ENCODE measurements at places on chromosomes 16 and 17.

GRCh38 chr17:76915840-76916510 lies 47.8 kb downstream of the MGAT5B start:
- no peak for DNase-seq

DNA sequence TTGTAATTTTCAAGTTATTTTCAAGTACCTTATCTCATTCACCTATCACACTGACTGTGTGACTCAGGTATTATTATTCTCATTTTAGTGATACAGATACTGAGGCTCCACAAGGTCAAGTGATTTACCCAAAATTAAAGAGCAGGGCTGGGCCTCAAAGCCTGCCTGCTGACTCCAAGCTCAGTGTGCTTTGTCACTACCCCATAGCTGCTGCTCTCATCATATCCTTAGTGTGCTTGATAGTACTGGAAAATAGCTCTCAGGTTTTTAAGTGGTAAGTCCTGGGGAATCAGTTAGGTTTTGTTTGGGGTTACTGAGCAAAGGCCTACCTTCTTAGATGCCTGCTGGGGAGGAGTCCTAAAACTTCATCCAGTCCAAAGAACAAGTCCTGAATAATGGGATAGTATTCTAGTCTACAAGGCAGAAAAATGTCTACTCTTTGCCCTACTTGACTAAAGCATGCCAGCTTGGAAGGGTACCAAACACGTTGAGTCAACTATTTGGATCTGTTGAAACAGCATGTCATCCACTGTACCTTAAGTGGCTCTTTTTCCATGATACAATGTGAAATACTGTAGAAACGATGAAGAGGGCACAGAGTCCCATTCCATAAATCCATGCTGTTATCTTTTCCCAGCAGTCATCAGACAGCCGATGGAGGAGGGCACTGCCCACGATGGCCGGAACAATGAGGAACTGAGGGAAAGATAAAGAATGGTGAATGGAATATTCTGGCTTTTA lies 10.7 kb downstream of the MMD start:
- peak; percentile 48 for DNase-seq

GRCh38 chr17:79664930-79665737 lies 54.3 kb upstream of the RBFOX3 start:
- no peak for DNase-seq

- DNase-seq = peak; percentile 41
These were observed 98.7 kb upstream of the NACA2 start for GRCh38 chr17:61689610-61690180.

- DNase-seq = no peak
These were observed 1.3 kb upstream of the CUEDC1 start for GRCh38 chr17:57956291-57957119.

- peak; percentile 49 for DNase-seq
These were observed 601.5 kb upstream of the SOX9 start for GRCh38 chr17:71519285-71519684.

GRCh38 chr16:73792199-73793020 lies 504.2 kb upstream of the PSMD7 start:
- no peak for DNase-seq

GRCh38 chr17:1473841-1474240 lies 17.8 kb upstream of the CRK start:
- DNase-seq = no peak

GRCh38 chr17:72631949-72632684 lies 460.4 kb downstream of the SLC39A11 start:
- no peak for DNase-seq

DNA sequence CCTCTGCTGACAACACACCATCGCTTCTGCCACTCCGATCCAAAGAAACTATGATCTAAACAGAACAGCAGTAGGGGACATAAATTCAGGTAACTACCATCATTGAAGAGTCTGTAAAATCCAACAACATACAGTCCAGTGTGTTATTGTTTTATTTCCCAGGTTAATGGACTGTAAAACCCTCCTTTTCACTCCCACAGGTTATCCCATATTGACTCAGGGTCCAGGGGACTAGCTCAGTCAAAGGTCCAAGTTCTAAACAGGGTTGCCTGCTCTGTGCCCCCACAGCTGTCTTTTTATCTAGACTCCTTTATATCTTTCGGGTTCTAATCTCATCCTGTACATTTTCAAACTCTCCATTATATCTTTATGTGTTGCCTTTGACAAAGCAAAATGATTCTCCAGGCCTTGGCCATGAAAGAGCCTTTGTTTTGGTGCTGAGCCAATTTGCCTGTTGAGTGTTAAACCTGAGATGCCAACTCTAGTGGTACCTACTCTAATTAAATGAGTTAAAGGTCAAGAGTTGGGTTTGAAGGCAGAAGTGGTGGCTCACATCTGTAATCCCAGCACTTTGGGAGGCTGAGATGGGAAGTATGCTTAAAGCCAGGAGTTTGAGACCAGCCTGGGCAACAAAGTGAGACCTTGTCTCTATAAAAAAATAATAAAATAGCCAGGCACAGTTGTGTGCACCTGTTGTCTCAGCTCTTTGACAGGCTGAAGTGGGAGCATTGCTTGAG lies 80.5 kb downstream of the SNX11 start:
- DNase-seq = no peak

DNA sequence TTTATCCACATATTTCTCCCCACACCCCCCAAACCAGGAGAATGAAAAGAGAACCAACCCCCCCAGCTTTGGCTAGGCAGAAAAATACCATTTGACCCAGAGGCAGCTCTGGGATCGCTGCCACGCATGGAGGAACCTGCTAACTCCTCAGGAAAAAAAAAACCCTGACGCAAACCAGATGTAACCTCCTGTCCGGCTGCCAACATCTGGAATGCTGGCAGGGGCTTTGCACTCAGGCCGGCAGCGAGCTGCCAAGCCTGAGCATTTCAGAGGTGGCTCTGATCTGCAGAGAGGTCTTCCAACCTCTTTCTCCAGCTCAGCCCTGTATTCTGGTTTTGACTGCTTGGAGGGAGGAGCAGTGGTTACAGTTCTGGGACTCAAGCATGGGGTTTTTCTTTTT lies 8.2 kb downstream of the IGFBP4 start:
- DNase-seq = peak; percentile 95

- no peak for DNase-seq
These were observed 346.0 kb downstream of the GRIN2A start for GRCh38 chr16:9836118-9836736.

- DNase-seq = no peak
These were observed 296.3 kb downstream of the HS3ST4 start for GRCh38 chr16:25988084-25988483.

DNA sequence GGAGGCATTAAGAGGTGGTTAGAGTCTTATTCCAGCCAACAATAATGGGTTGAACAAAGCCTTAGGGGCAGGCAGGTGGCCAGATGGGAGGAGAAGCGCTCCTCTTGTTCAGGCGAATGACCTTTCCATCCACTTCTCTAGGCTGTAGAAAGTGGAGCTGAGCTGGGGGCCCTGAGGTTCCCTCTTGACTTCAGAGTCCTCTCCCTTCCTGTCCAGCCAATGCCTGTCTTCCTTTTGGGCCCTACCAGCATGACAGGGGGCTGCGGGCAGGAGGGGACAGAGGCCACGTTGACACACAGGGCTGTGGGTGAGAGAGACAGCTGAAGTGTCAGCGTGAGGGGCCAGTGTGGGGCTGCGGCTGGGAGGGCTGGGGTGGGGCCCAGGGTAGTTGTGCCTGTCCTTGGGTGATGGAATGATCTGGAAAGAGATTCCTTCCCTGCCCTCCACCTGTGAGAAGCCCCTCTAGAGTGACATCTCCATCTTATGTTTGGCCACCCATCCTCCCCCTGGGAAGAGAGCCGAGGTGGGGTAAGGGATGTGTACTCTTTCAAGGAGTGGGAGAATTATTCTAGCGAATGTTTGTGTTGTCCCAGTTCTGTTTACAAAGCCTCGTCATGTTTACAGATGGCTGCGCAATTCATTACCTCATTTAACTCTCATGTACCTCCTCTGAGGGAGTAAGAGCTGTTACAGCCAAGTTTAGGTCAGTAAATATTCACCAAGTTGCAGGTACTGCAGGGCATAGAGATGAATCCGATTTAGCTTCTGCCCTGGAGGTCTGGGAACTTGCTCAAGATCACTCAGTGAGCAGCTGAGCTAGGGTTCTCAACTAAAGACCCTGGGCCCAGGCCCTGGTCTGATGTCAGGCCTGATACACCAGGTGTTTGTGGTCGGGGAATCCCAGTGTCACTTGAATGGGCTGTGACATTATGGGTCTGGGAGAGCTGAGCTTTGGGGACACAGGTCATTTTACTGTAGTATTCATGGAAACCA lies 3.3 kb downstream of the ERBB2 start:
- DNase-seq = no peak

DNA sequence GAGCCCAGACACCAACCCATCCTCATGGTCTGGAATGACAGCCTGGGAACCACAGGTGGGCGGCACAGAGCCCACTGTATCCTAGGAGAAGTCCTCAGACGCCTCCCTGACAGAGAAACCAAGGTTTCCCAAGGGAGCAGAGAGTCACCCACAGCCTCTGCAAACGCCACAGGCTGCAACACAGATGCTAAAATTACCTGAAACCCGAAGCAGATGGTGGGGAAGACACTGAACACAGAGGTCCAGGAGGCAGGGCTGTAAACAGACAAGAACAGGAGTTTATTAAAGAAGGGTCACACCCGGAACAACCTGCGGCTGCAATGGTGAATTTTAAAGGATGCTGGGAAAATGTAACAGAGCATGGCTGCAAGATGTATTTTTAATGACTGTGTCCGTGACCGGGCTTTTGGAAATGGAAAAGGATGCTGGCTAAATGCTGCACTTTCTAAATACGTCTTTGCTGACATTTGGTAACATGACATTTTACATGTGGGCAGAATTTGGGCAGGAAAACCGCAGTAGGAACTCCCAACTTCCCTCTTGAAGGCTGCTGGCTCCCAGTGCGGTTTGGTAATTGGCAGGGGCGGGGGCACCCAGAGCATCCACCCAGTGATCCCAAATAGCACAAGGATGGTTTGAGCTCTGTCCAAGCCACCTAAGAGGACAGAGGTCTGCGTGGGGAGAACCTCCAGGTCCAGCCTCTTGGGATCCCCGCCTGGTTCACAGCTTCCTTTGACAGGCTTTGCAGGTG lies 13.1 kb downstream of the SLC38A8 start:
- DNase-seq = no peak

GRCh38 chr16:50121278-50121677 lies 31.8 kb upstream of the TENT4B start:
- no peak for DNase-seq

DNA sequence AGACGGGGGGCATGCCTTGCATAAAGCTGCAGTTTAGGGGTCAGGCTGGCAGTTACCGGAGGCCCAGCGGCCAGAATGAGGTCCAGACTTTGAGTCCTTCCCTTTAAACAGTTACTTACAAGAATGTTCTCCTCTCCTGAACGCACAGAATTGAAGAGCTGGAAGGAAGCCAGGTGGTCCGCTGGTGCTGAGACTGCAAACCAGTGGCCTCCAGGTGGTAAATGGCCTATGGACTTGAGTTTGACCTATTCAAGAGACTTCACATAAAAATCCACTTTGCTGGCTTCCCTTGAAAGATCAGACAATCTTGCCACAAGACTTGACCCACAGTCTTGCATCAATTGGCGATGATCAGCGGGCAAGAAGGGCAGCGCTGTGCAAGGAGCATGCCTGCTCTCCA lies 14.7 kb upstream of the SEZ6 start:
- no peak for DNase-seq

GRCh38 chr17:58991718-58992331 lies 114.9 kb downstream of the TRIM37 start:
- peak; percentile 30 for DNase-seq

DNA sequence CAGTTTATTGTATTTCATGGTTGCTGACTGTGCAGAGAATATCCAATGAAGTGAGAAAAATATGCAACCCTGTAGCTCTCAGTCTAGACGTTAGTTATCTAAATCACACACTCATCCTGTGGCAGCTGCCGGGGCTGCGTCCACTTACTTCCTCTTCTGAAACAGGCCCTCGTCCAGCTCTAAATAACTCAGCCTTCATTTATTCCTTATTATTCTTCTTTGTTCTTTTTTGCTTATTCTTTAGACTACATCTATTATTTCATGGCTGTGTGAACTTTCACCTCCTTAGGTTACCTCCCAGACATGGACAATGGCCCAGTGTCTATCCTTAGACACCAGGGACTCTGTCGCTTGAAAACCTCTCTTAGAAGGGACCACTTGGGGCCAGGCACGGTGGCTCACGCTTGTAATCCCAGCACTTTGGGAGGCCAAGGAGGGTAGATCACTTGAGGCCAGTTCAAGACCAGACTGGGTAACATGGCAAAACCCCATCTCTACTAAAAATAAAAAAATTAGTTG lies 3.4 kb upstream of the THUMPD1 start:
- no peak for DNase-seq

- DNase-seq = no peak
These were observed 2.2 kb downstream of the KCNH6 start for GRCh38 chr17:63525190-63525946.

- no peak for DNase-seq
These were observed 641 bp downstream of the SBK1 start for GRCh38 chr16:28292731-28293600.

DNA sequence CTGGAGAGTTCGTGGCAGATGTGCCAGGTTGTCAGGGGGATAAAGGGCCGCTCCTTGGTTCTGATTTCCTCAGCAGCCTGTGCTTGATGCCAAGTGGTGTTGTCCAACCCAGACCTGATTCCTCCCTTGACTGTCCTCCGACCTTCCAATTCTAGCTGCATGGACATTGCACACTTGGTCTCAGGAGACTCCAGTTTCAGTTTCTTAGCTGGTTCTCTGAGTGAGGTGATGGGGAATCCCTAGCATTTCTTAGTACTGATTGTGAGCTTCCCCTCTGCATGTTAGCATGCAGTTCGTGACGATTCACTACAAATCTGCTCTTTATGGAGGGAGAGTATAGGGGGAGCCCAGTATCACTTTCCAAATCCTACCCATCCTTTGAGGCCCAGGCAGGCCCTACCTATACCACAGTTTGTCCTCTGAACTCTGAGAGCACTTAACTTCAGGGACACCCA lies 12.4 kb upstream of the CCR7 start:
- DNase-seq = no peak

DNA sequence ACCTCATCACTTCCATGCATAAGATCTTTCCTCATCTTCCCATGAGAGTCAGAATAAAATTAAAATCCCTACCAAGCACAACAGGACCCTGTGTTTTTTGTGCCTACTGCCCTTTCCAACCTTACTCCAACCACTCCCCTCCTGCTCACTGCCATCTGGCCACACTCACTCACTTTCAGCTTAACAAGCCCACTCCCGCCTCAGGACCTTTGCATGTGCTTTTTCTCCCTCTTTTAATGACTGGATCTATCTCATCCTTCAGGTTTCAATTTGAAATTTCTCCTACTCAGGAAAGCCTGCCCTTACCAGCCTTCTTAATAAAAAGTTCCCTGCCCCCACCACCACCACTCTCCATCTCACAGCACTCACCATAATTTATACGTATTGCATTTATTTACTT lies 14.7 kb downstream of the C17orf67 start:
- DNase-seq = no peak

- no peak for DNase-seq
These were observed 144.9 kb downstream of the SOCS1 start for GRCh38 chr16:11111150-11111549.

GRCh38 chr17:61466246-61466645 lies 14.0 kb downstream of the TBX4 start:
- no peak for DNase-seq

GRCh38 chr17:72710202-72710601 lies 382.3 kb downstream of the SLC39A11 start:
- no peak for DNase-seq

- DNase-seq = peak; percentile 13
These were observed 32.6 kb upstream of the CBFA2T3 start for GRCh38 chr16:89009343-89010209.
